ENCODE measurements at places on chromosomes 16 and 17.

DNA sequence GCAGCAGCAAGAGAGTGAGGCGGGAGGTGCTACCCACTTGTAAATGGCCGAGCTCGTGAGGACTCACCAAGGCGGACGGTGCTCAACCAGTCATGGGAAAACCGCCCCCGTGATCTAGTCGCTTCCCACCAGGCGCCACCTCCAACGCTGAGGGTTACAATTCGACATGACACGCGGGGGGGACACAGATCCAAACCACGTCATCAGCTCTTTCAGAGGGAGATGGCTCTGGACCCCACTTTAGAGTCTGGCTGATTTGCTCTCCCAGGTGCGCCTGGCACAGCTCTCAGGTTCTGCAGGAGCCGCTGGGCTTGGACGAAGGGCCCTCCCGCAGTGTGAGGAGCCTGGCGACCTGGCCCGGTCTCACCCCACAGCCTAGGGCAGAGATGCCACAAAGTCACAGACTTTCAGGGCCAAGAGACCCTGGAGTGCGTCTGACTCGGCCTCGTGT, 21.1 kb upstream of the DOC2B start:
- H3K27ac ChIP-seq: no peak overlapping the region
- no peaks in the 10 kb centered on the region for H3K36me3 ChIP-seq
- H3K27me3 ChIP-seq: peaks cover 20% of the 10 kb centered on the region
- H3K4me3 ChIP-seq: no peak overlapping the region
- no peaks in the 10 kb centered on the region for H3K4me1 ChIP-seq

DNA sequence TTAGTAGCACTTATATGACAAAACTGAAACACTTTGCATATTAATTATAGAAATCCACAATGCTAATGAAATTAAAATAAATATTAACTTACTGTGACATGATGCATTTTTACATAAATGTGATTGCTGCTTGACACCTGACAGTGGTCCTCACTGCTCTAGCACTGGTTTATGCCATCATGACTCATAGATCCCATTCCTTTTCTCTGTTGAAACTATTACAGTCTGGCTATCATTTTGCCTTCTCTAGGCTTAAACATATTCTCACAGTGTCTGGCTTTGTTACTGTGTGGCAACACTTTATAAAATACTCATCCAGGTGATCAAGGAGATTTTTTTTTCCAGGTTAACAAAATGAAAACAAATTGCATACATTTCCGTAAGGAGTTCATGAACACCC, 108.0 kb downstream of the MRTFB start:
- H3K4me3 ChIP-seq: no peak overlapping the region
- peaks cover 1% of the 10 kb centered on the region for H3K36me3 ChIP-seq
- no peaks in the 10 kb centered on the region for H3K4me1 ChIP-seq
- no peak for DNase-seq
- H3K27me3 ChIP-seq: no peaks in the 10 kb centered on the region

DNA sequence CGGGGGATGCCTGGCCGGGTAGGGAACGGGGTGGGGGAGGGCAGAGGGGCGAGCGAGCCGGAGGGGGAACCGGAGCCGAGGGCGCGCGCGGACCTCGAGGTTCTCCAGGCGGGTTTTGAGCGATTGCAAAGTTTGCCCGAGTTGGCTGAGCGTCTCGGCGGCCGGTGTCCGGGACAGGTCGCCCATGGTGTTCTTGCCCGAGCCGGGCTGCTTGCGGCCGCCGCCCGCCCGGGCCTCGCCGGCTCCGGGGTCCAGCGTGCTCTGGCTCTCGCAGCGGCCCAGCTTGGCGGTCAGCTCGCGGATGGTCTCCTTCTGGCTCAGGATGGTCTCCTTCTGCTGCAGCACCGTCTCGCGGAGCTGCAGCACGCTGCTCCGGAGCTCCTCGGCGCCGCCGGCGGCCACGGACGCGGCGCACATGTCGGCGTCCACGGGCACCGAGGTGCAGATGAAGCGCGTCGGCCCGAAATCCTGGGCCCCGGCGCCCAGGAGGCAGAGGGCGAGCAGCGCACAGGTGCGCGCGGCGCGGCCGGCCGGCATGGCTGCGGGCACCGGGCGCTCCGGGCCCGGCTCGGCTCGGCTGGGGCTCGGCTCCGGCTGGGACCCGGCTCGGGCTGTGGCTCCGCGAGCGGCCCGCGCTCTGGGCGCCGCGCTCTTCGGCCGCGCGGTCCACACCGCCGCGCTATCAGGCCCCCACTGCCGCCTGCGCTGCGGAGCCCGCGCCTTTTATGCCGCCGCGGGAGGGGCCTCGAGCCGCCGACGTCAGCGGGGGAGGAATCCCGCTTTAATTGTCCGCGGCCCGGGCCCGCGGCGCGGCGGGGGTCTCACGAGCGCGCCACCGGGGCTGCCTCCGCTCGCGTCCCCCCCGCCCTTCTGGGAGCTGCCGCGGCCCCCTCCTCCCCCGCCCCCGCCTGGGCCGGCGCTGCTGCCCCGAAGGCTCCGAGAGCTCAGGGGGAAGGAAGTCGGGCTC, at the start of gene NPTX1:
NPTX1 (minus strand) TSS at position 698 of the 967 bp plus-strand sequence; CDS start at position 537, 161 bp downstream.
- peaks cover 68% of the 10 kb centered on the region for H3K27me3 ChIP-seq
- peaks cover 18% of the 10 kb centered on the region for H3K4me1 ChIP-seq
- H3K36me3 ChIP-seq: no peaks in the 10 kb centered on the region
- no peak for DNase-seq

DNA sequence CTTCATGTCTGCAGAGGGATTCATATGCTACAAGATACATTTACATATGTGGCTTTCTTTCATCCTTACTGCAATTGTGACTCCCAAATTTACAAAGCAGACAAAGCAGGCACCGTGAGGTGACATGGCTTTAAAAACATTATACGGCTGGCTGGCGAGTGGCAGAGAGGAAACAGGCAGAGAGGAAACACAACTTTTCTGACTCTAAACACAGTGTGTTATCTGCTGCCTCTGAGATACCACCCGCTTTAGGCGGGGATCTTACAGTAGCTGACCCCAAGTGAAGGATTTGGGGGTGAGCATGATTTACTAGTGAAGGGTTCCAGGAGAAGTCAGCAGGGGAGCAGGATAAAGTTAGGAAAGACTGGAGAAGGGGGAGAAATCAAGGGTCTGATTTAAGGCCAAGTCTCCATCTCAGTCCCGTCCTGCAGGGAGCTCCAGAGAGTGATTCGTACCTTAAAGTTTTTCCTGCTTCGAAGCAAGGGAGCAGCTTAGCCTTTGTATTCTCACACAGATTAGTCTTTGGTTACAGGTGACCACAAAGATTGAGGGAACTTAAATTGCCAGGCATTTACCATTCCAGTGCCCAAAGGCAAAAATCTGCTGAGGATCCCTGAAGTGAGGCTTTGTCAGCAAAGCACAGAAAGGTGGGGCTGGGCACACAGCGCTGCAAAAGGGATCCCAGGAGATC, 355.0 kb downstream of the GRIN2A start:
- no peaks in the 10 kb centered on the region for H3K27me3 ChIP-seq
- H3K27ac ChIP-seq: no peak overlapping the region
- H3K4me3 ChIP-seq: no peak overlapping the region
- no peaks in the 10 kb centered on the region for H3K36me3 ChIP-seq

DNA sequence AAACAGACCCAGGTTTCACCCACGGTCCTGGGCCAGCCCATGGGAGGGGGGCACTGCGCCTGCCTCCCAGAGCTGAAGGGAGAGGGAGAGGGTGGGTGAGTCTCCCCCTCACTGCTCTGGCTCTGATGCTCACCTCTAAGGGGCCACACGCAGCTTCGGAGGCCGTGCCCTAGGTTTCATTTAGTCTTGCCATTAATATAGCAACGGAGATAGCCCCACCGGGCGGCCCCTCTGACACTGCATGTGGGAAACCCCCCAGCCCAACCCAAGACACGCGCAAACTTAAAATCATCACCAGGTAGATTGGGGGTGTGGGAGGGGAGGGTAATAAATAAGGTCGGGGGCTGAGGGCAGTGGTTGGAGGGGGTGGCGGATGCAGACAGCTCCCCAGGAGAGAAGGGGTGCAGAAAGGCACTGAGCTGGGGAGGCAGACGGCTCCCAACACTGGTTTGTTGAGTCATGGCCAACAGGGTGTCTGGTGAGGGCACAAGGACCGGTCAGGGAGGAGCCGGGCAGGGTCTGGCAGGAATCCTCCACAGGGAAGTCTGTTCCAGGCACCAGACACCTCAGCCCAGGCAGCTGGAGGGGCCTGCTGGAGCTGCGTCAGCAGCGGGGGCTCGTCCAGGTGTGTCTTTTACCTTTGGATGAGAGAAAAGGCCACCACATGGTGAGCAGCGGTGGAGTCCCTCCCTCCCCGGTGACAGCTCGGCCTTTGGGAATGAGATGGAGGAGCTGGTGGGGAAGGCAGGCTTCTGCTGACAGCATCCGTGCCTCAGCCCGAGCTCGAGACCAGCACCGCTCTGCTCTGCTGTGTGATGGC, 32.0 kb upstream of the DOC2B start:
- H3K36me3 ChIP-seq: no peaks in the 10 kb centered on the region
- H3K27ac ChIP-seq: no peak overlapping the region
- DNase-seq: no peak
- peaks cover 10% of the 10 kb centered on the region for H3K27me3 ChIP-seq

GRCh38 chr17:39679521-39680192, 8.2 kb downstream of the PGAP3 start:
- H3K4me1 ChIP-seq: peaks cover 56% of the 10 kb centered on the region
- H3K27me3 ChIP-seq: no peaks in the 10 kb centered on the region
- peak overlapping the region; percentile 87 for H3K27ac ChIP-seq
- H3K36me3 ChIP-seq: no peaks in the 10 kb centered on the region
- no peak overlapping the region for H3K4me3 ChIP-seq

DNA sequence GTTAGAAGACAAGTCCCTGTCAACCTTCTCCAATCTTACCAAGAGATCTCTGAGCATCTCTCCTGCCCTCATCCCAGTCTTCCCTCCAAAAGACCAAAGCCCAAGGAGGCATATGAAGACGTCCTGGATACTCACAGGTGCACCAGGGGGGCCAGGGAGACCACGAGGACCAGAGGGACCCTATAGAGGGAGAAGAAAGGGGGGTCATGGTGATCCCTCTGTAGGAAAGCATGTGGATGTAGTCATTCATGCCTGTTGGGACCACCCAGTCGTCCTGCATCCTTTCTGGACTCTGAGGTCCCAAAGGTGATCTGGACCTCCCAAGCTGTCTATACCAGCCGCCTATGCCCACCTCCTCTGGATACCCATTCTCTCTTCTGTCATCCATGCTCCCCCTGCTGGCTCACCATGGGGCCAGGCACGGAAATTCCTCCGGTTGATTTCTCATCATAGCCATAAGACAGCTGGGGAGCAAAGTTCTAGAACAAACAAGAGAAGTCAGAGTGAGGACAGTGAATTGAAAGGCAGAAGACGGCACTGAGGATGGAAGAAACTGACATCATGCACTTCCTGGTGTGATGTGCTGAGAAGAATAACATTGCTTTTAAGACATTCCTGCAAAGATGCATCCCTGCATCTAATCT, 3.3 kb downstream of the COL1A1 start:
- DNase-seq: peak; percentile 79
- no peak overlapping the region for H3K27ac ChIP-seq
- no peak overlapping the region for H3K4me3 ChIP-seq
- H3K4me1 ChIP-seq: peaks cover 13% of the 10 kb centered on the region
- H3K27me3 ChIP-seq: peaks cover 44% of the 10 kb centered on the region
- H3K36me3 ChIP-seq: no peaks in the 10 kb centered on the region

DNA sequence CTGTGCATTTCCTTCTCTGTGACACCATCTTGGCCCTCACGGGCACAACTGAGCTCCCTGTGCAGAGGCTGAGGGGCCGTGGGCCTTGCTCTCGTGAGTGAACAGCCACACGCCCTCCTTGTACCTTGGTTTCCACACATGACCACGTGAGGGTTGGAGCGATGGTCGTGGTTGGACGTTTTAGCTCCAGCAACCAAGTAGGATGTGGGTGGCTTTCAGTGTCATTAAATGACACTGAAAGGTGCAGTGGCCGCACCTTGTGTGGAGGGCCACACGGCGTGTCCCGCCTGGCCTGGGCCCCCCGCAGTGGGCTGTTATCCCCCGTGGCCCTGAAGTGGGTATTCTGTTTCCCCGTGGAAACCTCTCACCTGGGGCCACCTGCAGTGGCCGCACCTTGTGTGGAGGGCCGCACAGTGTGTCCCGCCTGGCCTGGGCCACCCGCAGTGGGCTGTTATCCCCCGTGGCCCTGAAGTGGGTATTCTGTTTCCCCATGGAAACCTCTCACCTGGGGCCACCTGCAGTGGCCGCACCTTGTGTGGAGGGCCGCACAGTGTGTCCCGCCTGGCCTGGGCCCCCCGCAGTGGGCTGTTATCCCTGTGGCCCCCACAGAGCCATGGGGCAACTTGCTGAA, 28.2 kb downstream of the ACSF3 start:
- no peaks in the 10 kb centered on the region for H3K27me3 ChIP-seq
- H3K4me1 ChIP-seq: peaks cover 2% of the 10 kb centered on the region
- no peak overlapping the region for H3K27ac ChIP-seq
- DNase-seq: no peak

DNA sequence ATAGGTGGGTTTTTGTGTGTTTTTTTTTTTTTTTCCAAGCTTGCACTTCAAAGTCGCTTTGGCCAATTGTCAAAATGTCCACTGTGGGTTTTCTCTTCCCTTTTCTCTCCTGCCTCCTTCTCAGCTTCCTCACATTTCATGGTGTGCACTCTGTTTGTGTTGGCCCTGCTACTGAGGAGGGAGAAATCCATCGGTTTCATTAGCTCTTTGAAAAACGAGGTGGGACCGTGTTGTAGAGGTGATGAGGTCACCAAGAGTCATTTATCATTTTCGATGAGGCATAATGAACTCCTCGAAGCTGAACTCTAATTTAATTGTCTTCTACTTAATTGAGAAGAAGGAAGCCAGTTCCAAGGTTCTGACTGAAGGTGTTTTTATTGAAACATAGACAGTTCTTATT, 174.4 kb upstream of the TOX3 start:
- no peak for DNase-seq
- H3K36me3 ChIP-seq: no peaks in the 10 kb centered on the region
- H3K4me1 ChIP-seq: no peaks in the 10 kb centered on the region
- no peak overlapping the region for H3K4me3 ChIP-seq
- H3K27me3 ChIP-seq: no peaks in the 10 kb centered on the region
